Astrocyte of the spinal cord (primary cell): ENCODE measurements at places on chromosomes 7 and 10.

GRCh38 chr7:55540226-55540858, 32.0 kb downstream of the VOPP1 start:
- no peak for DNase-seq

DNA sequence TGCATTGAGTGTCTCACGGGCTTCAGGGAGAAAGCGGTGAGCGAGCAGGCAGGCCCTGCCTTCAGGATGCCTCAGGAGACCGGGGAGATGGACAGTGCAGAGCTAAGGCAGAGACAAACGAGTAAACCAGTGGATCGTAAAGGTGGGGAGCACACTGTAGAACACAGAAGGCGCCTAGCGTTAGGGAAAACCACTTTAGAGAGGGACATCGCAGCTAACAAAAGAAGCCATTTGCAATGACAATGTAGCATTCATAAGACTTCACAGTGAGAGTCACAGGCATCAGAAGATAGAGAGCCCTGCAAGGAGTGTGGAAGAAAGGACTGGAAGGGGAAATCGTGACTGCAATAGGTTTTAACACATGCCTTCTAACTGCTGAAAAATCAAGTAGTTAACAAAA, 54.9 kb upstream of the TMEM273 start:
- no peak for DNase-seq

DNA sequence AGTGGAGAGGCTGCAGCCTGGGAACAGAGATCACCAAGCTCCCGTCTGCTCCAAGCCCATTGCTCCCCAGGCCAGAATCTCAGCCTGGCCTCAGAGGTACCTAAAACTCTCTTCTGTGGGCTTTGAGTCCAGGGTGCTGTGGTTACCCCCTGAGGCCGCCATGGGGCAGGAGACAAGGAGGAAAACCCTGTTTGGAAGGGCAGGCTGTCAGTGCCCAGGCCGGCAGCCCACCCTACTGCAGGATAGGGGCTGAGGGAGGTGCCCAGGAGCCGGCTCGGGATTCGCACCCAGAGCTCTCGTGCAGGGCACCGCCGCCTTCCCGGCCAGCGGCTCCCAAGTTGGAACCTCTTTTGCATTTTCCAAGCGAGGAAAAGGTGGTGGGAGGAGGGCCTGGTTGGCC, 24.5 kb downstream of the UNCX start:
- no peak for DNase-seq

GRCh38 chr7:135158874-135159273, 11.0 kb downstream of the TMEM140 start:
- DNase-seq = no peak

DNA sequence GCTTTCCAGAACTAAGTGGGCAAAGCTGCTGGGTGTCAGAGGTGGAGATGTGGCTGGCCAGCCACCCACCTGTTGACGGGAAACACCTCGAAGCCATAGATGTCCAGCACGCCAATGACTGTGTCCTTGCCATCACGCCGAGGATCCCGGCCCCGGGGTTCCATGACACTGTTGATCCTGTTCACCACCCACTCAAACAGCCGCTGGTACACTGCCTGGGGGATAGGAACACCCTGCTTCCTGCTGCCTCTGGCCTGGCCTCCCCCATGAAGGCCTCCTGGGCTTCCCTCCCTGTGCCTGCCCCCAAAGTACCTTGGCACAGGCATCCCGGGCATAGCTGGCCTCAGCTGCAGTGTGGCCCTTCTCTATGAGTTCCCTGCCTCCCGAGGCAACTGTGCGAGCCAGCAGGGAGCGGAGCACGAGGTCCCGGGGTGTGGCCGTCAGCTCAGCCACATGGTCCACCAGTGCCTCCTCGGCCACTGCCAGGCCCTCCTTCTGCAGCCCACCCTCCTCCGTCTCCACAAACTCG, 8.2 kb downstream of the MYO1G start:
- DNase-seq = no peak

DNA sequence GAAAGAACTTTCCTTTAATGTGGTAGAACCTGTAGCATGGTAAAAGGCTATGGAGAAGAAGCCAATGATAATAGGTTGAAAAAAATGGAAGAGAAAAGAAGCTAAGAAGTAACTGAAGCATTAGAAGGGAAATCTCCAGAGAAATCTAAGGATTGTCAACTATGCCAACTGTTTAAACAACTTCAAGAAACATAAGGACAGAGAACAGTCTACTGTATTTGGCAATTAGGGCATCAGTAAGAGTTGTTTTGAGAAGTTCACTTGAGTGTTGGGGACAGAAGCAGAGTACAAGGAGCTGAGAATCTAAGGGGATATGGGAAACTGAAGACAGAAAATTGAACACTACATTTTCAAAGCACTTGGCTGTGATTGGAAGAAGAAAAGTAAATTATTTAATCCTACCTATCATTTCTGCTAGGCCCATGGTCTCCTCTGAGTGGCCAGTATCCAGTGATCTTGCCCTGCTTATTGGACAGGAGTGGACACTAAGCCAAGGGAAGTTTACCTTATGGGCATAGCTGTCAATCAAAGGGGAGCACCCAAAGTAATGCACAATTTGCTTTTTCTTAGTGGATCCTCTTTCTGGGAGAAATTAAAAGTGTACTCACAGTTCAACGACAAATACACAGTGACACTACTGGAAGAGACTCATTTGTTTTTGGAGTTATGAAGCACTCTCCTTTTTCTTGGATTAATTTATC, 56.4 kb upstream of the CCDC71L start:
- DNase-seq = peak; percentile 14

GRCh38 chr7:26964156-26964808, 99.9 kb upstream of the SKAP2 start:
- DNase-seq = no peak

DNA sequence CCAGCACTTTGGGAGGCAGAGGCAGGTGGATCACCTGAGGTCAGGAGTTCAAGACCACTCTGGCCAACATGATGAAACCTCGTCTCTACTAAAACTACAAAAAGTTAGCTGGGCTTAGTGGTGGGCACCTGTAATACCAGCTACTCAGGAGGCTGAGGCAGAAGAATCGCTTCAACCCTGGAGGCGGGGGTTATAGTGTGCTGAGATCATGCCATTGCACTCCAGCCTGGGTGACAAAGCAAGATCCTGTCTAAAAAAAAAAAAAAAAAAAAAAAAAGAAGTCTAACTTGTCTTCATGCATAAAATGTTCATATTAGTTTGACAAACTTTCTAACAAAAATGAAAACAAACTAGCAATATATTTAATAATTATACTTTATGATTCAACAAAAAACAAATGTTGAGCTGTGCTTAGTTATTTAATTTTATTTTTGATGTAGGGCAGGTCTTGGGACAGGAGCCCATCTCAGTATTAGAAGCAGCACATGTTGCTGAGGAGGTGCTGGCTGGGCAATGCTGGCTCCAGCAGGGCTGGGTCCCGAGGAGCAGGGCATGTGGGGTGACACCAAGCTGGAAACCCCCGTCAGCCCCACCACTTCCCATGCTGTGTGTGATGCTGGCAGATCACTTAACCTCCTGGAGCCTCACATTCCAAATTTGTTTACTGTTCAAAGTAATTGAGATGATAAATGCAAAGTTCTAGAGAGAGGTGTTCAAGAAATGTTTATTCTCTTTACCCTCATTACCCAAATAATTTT, 335.3 kb upstream of the KLF6 start:
- no peak for DNase-seq

- DNase-seq = no peak
Observed at GRCh38 chr10:26869528-26869927, 8.8 kb upstream of the ABI1 start.

DNA sequence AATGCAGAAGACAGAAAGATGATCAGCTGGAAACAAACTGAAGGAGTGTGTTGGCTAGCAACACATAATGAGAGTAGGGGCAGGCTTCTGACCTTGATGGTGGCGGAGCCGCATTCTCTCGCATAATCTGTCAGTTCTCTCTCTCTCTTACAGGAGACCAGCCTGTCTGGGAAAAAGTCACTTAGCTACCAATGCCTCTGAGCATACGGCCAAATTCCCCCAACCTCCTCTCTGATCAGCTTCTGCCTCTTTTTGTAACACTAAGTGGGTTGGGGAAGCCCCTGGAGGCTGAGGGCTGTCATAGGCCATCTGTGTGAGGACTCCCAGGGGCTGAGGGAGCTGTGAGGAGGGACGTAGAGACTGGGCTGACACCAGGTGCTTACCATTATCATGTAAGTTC, 104.6 kb downstream of the HIPK2 start:
- no peak for DNase-seq

DNA sequence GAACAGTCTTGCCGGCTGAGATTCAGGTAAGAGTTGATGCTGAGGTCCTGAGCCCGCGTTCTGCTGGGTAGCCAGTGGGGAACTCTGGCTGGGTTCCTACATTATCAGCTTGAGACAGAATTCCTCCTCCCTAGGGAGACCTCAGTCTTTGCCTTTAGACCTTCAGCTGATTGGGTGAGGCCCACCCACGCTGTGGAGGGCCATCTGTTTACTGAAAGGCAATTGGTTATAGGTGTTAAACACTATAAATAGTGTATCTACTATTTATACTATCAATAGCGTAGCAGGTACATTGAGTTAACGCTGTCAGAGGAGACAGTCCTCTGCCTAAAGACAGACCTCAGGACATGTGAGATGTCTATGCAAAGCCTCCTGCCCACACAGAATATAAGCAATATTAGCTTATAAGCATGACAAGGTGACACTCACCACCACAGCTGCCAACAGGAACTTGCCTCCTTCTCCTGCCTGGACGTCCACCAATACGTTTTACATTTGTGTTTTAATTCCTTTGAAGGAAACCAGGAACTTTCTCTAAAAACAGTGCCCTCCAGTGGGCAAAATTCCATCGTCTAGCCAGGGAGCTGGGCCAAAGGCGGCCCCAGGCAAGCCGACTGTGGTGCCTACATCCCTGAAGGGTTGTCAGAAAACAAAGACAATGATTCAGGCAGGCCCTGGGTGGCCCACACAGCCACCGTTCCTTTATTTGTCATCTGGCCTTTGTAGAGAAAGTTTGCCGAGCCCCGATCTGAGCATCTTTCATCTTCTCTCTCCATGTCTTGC, 58.8 kb downstream of the INSIG1 start:
- DNase-seq = peak; percentile 25

DNA sequence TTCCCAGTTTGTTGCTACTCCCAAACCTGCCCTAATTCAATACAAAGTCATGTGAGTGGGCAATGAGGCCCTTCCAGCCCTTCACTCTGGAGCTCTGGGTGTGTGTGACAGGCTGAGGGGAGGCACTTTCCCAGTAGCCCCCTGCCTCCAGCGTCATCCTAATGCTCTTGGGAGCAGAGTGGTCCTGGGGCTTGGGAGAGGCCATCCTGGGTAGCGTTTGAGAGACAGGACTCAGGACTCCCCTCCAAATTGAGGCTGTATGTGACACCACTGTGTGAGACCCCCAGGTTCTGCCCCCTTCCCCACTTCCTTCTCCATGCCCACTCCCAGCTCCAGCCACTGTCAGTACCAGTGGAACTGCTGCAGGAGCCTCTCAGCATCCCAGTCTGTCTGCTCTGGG, 6.5 kb upstream of the CRYGN start:
- no peak for DNase-seq

DNA sequence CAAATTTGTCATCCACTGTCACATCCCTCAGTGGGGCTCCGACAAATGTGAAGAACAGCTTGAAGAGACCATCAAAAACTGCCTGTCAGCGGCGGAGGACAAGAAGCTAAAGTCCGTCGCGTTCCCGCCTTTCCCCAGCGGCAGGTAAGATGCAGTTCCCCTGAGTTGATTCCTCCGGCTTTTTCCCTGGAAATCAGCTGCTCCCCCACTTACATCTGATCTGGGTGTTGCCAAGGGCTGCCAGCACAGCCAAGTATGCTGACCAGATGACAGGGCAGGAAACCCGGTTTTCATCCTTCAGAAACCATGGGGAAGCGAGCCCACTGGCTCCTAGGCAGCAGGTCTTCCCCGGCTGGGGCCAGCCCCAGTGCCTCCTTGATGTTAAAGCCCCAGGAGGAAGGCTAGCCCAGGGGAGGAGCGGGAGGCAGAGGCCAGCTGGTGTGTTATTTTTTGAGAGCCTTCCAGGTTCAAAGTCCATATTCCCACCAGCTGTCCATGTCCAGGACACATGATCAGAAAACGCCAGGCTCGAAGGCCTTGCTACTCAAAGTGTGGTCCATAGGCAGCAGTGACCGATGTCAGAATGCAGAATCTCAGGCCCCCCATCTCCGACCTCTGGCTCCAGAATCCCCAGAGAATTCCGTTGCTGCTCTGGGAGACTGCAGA, 23.4 kb downstream of the AIFM2 start:
- DNase-seq = no peak

DNA sequence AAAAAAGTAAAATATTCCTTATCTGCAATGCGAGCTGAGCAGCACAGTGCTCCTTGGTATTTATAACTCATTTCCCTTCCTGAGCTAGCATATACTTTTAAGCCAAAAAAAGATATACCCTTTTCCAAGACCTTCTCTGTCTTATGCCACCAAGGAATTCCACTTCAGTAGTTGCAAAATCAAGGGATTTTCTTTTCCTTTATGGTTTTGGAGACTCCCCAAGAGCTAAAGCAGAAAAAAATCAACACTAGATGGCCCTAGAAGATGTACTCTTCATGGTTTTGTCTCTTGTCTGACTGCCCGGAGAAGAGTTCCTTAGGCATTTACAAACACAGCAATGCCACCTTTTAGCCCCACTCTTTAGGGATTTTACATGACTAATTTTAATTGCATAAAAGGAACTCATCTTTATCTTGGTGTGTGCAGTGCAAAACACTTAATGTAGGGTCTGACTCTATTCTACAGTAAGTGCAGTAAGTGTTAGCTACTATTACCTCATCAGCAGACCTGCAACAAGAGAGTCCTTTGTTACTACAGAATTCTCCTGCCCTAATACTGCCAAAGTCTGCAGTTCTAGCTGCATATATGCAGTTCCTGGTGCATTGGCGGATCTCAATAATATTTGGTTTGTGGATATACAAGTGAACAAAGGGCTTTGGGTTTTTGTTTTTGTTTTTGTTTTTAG, 443.3 kb downstream of the GFRA1 start:
- peak; percentile 29 for DNase-seq

DNA sequence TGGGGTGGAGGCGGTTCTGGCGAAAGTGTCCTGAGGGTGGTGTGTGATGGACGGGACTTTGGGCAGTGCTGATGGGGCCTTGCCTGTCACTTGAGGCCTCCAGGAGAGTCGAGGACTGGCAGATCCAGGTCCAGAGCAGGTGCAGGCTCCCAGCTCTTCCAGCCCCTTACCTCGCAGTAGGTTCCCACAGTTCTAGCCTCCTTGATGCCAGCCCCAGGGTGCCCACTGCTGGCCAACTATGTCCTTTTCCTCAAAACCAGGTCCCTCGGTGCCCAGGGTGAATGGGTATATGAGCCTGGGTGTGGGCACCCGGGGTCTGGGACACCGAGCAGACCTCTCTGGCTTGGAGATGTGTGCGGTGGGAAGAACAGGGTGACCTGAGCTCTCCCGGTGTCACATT, 8.3 kb downstream of the FAM20C start:
- DNase-seq = no peak

GRCh38 chr10:1328981-1329614, 272.9 kb downstream of the WDR37 start:
- DNase-seq = no peak
